ENCODE measurements at places on chromosomes 4 and X.

- DNase-seq: no peak
Measured at GRCh38 chr4:127642169-127642568, 9.4 kb downstream of the INTU start.

DNA sequence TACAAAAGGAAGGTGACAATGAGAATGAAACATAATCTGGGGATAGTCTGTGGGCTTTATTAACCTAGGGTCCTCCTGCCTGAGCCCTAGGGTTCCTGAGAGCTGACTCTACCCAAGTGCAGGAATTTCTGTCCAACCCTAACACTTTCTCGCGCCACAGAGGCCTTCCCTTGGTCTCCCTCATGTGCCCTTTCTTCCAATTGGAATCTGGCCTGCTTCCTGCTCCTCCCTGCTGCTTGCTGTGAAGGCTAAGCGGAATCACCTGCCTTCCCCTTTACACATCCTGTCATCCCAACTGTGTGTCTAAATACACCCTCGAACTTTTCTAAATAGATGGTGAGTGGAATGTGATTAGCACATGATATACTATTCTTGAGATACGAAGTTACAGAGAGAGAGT is 5.9 kb downstream of the MAGEA11 start:
- no peak for DNase-seq

DNA sequence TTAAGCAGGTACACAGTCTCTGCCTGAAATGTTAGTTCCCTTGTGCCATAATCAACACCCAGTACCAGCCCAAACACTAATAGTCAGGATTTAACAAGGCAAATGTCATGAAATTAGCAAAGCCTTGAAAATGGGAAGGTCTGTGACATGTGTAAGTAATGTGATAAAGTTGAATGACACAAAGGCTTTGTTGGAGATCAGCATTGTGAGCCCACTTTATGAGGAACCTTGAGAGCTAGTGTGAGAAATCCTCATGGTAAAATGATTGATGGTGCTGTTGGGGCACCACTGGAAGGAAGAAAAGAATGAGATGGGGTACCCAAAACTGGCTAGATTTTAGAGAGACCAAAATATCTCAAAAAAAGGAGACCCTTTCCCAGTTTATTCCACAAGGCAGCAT is 3.3 kb upstream of the LIN54 start:
- no peak for DNase-seq

GRCh38 chr4:1604181-1604705 is 79.9 kb downstream of the FAM53A start:
- no peak for DNase-seq

GRCh38 chrX:114599911-114600310 is 16.0 kb downstream of the HTR2C start:
- no peak for DNase-seq

DNA sequence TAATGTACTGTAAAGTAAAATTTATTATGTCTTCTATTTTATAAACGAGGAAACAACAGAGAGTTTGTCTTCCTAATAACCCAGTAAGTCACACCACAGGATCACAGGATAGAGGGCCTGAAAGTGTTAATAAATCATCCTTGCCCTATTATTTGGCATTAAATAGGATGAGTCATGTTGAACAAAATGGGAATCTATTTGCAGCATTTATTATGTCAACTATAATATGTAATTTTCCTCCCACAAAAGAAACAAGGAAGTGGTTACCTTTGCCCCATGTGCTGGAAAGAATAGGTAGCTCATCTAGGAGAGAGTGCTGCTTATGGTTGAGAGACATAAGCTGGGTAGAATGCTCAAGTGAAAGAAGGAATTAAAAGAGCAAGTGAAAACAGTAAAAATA is 237.6 kb upstream of the NDST3 start:
- no peak for DNase-seq

DNA sequence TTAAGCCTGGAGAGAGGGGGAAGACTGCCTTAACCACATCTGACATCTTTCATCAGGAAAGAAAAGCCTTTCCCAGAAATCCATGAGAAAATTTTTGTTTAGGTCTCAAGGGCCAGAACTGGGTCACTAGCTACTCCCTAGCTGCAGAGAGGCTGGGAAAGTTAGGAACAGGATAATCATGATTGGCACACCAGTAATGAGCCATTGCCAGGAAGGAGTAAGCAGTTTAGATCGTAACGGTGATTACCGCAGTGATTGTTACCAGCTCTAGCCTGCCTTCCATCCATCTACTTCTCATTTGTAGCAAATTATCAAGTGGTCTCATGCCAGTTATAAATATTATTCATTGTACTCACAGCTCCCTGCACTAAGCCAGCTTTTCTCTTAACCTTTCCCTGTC is 22.7 kb upstream of the STX18 start:
- DNase-seq: no peak

GRCh38 chr4:136342666-136343065 is 1189.6 kb downstream of the PCDH18 start:
- no peak for DNase-seq

DNA sequence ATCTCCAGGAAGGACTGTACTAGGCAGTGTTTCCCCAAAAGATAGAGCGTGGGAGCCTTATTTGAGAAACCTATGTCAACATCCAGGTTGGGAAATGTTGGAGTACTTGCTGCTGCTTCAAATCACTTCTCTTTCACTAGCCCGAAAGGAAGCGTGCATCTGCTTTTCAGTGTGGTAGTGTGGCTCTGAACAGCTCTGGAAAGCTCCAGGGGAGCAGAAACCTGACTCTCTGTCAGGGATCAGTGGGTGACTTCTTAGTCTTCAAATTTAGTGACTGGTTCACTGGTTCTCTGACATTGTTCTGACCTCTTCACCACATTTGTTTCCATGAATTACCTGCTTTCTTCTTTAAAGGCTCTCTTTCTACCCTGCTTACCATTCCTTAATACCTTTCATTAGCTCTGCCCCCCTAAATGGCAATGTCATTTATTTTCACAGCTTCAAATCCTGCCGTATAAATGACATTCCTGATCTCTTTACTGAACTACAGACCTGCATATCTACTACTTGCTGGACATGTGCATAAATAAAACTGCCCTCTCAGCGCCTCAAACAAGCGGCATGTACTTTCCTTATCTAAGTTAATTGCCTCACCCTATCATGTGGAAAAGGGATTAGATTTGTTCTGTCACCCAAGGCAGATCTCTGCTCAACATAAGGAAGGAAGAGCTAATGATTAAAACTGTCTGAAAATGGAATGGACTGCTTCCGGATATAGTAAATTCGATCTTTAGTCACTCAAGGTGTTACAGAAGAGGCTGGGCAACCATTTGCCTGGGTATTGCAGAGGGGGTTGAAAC is 37.0 kb downstream of the DLG3 start:
- no peak for DNase-seq

DNA sequence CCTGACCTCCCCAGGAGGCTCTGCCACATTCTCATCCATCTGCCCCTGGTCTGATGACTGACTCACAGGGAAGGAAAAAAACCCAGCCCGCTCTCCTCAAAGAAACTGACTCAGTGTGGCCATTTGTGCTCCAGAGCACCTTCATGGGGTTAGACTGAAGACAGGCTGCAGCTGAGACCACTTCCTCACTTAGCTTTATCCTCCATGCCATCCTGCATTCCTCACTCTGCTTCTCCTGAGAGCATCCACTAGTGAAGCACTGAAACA is 35.9 kb upstream of the HPSE start:
- DNase-seq: no peak

- DNase-seq: no peak
Measured at GRCh38 chr4:2330091-2331042, 68.5 kb upstream of the MXD4 start.

DNA sequence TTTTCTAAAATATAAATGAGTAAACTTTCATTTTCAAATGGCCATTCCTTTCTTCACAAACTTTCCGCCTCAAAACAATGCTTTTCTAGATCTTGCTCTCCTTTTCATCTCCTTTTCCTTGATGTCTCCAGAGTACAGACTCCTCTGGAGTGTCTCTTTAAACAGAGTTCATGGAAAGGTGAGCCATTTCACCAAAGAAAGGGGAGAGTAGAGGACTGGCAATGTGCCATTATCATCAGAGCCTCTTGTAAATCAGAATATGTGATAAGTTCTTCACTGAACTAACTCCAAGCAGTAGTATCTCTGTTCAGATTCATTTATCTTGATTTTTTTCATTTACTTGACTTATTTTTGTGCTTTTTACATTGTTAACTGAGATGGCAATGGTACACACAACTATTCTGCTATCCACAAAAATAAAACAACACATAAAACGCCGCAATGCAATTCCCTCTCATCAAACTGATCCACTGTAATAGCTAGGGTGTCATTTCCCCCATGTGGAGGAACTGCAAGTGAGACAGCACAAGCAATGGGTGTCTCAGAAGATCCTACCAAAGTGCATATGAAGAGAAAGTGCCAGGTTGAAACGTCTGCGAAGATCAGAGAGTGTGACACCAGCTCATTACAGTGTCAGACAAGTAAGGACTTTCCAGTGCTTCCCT is 125.4 kb downstream of the RASL11B start:
- DNase-seq: no peak

DNA sequence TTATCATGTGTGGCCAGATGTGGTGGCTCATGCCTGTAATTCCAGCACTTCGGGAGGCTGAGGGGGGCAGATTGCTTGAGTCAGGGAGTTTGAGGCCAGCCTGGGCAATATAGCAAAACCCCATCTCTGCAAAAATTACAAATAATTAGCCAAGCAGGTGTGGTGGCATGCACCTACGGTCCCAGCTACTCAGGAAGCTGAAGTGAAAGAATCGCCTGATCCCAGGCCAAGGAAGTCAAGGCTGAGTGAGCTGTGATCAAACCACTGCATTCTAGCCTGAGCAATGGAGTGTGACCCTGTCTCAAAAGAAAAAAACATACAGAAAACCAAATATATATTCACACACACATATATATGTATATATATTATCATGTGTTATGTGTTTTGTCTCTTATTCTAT is 15.0 kb downstream of the APELA start:
- no peak for DNase-seq

- no peak for DNase-seq
Measured at GRCh38 chr4:108159845-108160244, 8.9 kb downstream of the LEF1 start.

- DNase-seq: no peak
Measured at GRCh38 chr4:119897260-119897659, 169.4 kb downstream of the MAD2L1 start.

DNA sequence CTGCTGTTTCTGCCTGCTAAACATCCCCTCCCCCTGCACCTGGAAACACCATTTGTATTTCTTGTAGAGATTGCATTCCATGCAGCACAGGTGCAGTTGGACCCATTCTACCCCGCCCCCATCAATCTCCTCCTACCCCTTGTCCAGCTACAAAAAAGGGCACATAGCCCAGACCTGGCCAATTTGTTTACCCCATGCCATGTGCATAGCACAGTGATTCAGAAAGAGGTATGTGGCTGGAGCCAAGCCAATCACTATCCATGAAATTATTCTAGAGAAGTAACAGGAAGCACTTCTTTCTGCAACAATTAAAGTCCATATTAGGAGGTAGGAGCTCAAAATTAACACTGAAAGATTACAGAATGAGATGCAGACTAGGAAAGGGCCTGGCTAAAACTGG is 20.2 kb upstream of the TMEM184C start:
- no peak for DNase-seq

- no peak for DNase-seq
Measured at GRCh38 chr4:6746721-6747293, 30.8 kb downstream of the BLOC1S4 start.

- DNase-seq: no peak
Measured at GRCh38 chr4:38703635-38704034, 39.6 kb downstream of the KLF3 start.

GRCh38 chr4:41657561-41657960 is 91.0 kb downstream of the PHOX2B start:
- no peak for DNase-seq

DNA sequence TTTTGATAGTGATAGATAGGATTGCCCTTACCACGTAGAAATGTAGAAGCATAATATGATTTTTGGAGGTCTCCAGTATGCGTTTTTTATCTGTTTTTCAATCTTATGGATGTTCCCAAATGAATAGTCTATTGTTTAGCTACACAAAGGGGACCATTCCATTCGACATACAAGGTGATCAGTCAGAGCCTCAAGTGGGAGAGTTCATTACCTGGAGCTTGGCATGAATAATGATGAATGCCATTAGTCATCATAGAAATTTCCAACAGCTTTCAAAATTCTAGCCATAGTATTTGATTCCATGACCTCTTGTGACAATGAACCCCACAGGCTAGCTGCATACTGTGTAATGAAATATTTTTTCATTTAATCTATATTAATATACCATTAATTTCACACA is 123.6 kb downstream of the PDHA2 start:
- no peak for DNase-seq

DNA sequence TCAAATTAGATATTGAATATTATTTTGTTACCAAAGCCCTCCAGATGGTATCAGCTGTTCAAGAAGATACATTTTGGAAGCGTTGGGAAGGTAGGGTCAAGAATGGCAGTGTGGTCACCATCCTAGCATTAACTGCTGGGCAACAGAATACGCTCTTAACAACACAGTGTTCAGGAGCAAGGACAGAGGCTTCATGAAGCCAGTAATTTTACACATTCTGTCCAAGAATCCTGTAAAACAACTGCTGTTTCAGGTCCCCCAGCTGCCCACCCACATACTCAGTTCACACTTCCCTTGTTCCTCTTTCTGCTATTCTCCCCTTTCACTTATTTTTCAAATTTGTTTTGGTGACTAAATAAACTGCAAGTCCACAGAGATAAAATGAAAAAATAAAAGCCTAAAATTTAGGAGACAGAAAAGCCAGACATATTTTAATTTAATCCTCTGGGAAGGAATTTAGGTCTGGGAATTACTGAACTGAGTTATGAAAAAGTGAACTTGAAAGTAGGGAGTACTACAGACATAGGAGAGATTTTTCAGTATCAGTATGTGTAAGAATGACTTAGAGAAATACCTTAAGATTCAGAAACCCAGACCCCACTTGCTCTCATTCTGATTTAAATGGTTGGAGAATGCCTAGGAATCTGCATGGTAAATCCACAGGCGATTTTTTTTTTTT is 406.7 kb downstream of the MAPK10 start:
- DNase-seq: no peak

DNA sequence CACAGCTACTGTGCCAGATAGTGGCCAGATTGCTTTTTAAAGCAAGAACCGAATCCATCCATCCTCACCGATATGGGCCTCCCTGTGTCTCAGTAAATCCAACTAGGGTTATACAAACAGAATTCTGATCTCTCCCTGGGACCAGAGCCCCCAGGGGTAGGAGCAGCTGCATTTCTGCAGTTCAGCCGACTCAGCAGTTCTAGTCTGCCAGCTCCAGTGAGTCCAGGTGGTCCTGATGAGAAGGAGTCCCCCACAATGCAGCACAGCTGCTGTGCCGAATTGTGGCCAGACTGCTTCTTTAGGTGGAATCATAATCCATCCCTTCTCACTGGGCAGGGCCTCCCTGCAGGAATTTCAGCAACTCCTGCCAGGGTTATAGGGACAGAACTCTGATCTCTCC is 532.9 kb downstream of the ACTRT1 start:
- no peak for DNase-seq

GRCh38 chrX:1809581-1809980 is 194.7 kb downstream of the ASMT start:
- DNase-seq: no peak

Measured in stimulated activated CD4-positive, alpha-beta T cell treated with anti-CD3 and anti-CD28 coated beads, Interleukin-12 subunit alpha, Interleukin-12 subunit beta, amount 100 ng/mL, for 4 hours (primary cell).